ENCODE measurements at places on chromosomes 13 and 19. TPM values are rescaled to one million over a fixed set of nuclear protein-coding genes. Genes with fewer than 3 reads are reported as not detected.

- peak; percentile 87 for DNase-seq
Measured at GRCh38 chr19:17996826-17997316, 11.1 kb upstream of the ARRDC2 start.

DNA sequence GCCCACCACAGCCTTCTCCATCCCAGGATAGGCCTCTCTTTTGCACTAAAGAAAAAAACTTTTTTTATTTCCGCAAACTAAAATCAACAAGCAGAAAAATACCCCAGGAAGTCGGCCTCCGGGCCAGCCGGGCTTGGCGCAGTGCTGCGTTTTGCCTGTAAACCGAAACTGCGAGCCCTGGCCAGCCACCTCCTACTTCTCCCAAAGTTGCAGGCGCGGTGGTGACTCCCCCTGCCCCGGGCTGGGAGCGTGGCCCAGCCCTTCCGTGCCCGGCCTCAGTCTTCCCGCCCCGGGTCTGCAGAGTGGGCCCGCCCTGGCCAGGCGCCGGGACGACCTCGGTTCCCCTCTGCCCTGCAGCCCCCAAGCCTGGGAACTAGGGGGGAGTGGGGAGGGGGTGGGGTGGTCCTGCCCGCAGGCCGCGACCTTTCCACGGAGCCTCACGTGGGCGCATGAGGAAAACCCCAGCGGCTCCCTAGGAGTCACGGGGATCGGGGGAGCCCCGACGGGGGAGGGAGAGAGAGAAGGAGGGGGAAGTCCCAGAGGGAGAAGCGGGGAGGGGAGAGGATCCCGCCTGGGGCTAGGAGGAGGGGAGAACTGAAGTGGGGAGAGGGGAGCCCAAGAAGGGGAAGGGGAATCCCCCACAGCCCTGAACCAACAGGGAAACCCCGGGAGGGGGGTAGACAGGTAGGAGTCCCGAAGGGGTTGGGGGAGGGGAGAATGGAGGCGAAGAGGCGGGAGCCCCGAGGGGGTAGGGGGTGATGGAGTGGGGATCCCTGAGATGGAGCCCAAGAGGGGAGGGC is 3.0 kb downstream of the GADD45B start:
- peak; percentile 67 for DNase-seq

DNA sequence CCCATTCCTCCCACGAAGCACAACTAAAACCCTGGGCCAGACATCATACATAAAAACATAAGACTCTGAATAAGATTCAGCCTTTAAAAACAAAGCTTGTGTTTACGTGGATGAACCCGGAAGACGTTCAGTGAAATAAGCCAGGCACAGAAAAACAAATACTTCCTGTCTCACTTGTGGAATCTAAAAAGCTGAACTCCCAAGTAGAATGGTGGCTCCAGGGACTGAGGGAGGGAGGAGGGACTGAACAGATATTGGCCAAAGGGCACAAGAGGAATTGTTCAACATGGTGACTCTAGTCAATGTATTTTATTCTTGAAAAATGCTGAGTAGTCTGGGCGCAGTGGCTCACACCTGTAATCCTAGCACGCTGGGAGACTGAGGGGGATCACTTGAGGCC is 35.7 kb upstream of the TPM4 start:
- DNase-seq: no peak

GRCh38 chr19:14476673-14477401 is 1.7 kb upstream of the PTGER1 start:
- peak; percentile 75 for DNase-seq

GRCh38 chr19:8569066-8569771 is 8.0 kb downstream of the MYO1F start:
- DNase-seq: peak; percentile 88

- DNase-seq: no peak
Measured at GRCh38 chr13:22049384-22049783, 378.5 kb downstream of the FGF9 start.

DNA sequence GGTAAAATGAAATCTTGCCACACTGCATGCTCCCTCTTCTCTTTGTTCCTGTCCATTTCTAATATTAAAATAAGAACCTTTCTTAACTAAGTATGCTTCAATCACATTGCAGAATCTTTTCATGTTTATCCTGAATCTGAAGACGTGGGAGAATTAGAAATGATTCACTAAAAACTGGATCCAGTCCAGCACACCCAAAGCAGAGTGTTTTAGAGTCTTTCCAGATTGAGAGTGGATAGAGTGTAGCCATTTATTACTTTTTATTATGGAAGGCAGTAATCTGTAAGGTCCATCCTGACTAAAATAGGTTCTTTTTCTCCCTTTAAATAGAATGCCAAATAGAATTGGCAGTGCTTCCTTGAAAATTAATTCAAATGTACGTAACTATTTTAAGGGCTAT is 453.5 kb downstream of the TDRD3 start:
- DNase-seq: no peak

DNA sequence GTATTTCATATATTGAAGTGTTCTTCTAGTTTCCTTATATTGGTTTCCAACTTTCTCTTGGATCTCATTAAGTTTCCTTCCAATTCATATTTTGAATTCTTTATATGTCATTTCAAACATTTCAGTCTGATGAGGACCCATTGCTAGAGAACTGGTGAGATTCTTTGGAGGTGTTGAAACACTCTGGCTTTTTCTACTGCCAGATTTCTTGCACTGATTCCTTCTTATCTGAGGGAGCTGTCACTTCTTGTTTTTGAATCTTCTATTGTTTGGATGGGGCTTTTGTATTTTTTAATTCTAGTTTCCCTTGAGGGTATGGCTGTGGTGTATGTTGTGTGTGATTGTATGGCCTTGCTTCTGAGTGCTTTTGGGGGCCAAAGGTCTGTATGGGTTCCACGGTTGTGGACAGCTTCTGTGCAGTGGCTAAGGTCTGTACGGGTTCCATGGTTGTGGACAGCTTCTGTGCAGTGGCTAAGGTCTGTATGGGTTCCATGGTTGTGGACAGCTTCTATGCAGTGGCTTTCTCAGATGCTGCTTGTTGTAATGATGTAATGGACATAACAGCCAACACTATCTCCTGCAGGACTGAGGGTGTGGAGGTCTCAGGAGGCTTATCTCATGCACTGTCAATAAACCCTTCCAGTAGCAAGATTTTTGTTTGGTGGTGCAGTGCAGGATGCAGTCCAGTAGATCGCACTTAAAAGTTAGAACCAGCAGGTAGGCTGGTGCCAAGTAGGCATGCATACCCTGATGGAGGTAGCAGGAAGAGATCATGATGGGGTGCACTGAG is 36.8 kb downstream of the ACSBG2 start:
- DNase-seq: no peak

The FFAR2 gene
- not detected for total RNA-seq

The MAST1 gene
- 0.24 TPM for total RNA-seq

The AP1M2 gene
- total RNA-seq: not detected

Measured in CD8-positive, alpha-beta memory T cell (primary cell).